A549 treated with Mapracorat at 1 μM for 4 hours (cell line): ENCODE measurements at places on chromosomes 7 and 10. TPM values are rescaled to one million over a fixed set of nuclear protein-coding genes. Genes with fewer than 3 reads are reported as not detected.

The MMRN2 gene
- 0.73 to 1.6 TPM (median 0.98 TPM) in 5 replicates for total RNA-seq

The TAS2R5 gene
- 0.31 to 0.45 TPM (median 0.36 TPM) in 5 replicates for total RNA-seq

The ZNF138 gene
- 2.4 to 3.5 TPM (median 2.7 TPM) in 5 replicates for total RNA-seq

The ZPBP gene
- not detected in 5 replicates for total RNA-seq

The SLC39A12 gene
- total RNA-seq = not detected in 5 replicates

The BTAF1 gene
- 10.3 to 14.4 TPM (median 13.7 TPM) in 5 replicates for total RNA-seq

The SUN3 gene
- total RNA-seq = 0.19 TPM in 1 of 5 replicates, not detected in the others

The MBL2 gene
- not detected in 5 replicates for total RNA-seq

The SEMA3D gene
- total RNA-seq = 0.08 to 0.10 TPM in 2 of 5 replicates, not detected in the others

The NFE2L3 gene
- 7.3 to 9.5 TPM (median 7.8 TPM) in 5 replicates for total RNA-seq

The CHRM2 gene
- not detected in 5 replicates for total RNA-seq

The MLXIPL gene
- total RNA-seq = 0.61 to 1.6 TPM (median 0.95 TPM) in 5 replicates

The IMPDH1 gene
- total RNA-seq = 103 to 134 TPM (median 125 TPM) in 5 replicates

The TMEM236 gene
- 0.02 to 0.08 TPM (median 0.03 TPM) in 5 replicates for total RNA-seq

The GIMAP6 gene
- not detected in 5 replicates for total RNA-seq

The TRPV5 gene
- not detected in 5 replicates for total RNA-seq

The DGKI gene
- total RNA-seq = 0.22 to 0.63 TPM (median 0.39 TPM) in 5 replicates

The PDE1C gene
- total RNA-seq = 2.9 to 4.2 TPM (median 3.6 TPM) in 5 replicates

The WDFY4 gene
- 0.09 TPM in 1 of 5 replicates, not detected in the others for total RNA-seq

The HACD1 gene
- 37.7 to 61.6 TPM (median 58.5 TPM) in 5 replicates for total RNA-seq

The NYAP1 gene
- 2.7 to 6.3 TPM (median 4.1 TPM) in 5 replicates for total RNA-seq

The THSD7A gene
- total RNA-seq = 1.3 to 3.0 TPM (median 2.5 TPM) in 5 replicates

The TDRD1 gene
- total RNA-seq = not detected in 5 replicates

The SLC13A4 gene
- total RNA-seq = 0.07 to 0.23 TPM in 2 of 5 replicates, not detected in the others

The TRIM4 gene
- total RNA-seq = 24.6 to 27.9 TPM (median 25.0 TPM) in 5 replicates

The MDFIC gene
- total RNA-seq = 16.7 to 25.0 TPM (median 22.4 TPM) in 5 replicates

The FOXI2 gene
- total RNA-seq = not detected in 5 replicates

The SPACDR gene
- 0.48 to 0.94 TPM (median 0.89 TPM) in 5 replicates for total RNA-seq

The NEUROD6 gene
- total RNA-seq = not detected in 5 replicates

The PRKAR2B gene
- 2.6 to 3.2 TPM (median 3.0 TPM) in 5 replicates for total RNA-seq

The DDC gene
- 0.83 to 1.7 TPM (median 1.2 TPM) in 5 replicates for total RNA-seq

The CCL24 gene
- total RNA-seq = not detected in 5 replicates

The NEUROG3 gene
- not detected in 5 replicates for total RNA-seq

The TMEM213 gene
- not detected in 5 replicates for total RNA-seq

The TMEM196 gene
- not detected in 5 replicates for total RNA-seq

The TEX47 gene
- total RNA-seq = not detected in 5 replicates
